Hematopoietic multipotent progenitor cell (in vitro differentiated cells): ENCODE measurements at places on chromosomes 16 and 17. TPM values are rescaled to one million over a fixed set of nuclear protein-coding genes. Genes with fewer than 3 reads are reported as not detected.

Gene RAB26
- total RNA-seq: 0.27 TPM

Gene CYLD
- total RNA-seq: 41.2 TPM

Gene NR1D1
- total RNA-seq: 1.6 TPM

Gene SMIM36
- under 0.01 TPM for total RNA-seq

Gene FXR2
- total RNA-seq: 22.6 TPM

DNA sequence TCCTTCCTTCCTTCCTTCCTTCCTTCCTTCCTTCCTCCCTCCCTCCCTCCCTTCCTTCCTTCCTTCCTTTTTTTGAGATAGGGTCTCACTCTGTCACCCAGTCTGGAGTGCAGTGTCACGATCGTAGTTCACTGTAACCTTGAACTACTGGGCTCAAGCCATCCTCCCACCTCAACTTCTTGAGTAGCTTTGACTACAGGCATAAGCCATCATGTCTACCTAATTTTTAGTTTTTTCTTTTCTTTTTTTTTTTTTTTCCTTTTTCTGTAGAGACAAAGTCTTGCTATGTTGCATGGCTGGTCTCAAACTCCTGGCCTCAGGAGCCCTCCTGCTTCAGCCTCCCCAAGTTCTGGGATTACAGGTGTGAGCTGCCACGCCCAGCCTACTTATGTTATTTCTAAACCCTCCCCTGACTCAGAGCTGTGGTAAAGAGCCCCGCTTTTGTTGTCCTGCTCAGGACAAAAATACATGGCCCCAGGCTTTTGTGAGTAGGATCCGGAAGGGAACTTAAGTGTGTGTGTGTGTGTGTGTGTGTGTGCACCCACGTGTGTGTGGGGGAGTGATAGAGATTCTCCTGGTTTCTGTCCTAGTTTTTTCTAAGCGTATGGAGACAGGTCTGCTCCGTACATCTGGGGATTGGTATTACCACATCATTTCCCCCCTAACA is 67.1 kb downstream of the PRKCB start:
- no peak for DNase-seq

DNA sequence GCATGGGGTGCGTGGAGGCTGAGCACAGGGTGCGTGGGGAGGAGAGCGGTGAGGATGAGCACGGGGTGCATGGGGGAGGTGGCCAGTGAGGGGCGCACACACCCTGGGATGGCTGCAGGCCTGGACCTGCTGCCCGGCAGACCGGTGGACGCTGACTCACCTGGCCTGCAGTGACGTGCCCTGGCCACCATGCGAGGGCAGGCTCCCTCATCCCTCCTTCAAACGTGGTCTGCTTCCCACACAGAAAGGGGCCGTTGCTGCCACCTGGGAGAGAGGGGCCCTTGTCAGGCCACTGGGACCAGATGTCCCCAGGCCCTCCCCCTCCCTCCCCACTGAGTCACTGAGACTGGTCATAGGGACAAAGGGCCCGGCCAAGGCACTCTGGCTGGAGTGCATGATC is 20.1 kb upstream of the APRT start:
- DNase-seq: no peak

GRCh38 chr16:15961571-15962090 is 12.2 kb downstream of the ABCC1 start:
- no peak for DNase-seq

GRCh38 chr16:85123891-85124635 is 11.8 kb upstream of the CIBAR2 start:
- no peak for DNase-seq

- DNase-seq: no peak
Measured at GRCh38 chr17:6502142-6502541, 54.2 kb downstream of the PITPNM3 start.

DNA sequence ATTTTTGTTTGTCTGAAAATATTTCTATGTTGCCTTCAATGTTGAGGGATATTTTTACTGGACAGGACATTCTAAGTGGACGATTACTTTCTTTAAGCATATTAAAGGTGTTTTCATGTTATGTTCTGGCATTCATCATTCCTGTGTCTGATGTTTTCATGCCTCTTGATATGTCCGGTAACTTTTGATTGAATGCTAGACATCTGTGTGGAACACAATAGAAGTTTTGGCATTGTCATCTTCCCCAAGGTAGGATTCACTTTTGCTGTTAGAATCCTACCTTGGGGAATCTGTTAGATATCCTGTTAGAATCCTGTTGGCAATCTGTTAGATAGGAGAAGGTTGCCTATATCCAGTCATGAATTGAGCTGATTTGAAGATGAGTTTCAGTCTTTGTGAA is 28.9 kb downstream of the CACNG5 start:
- no peak for DNase-seq

- peak; percentile 96 for DNase-seq
Measured at GRCh38 chr16:77679901-77680300, 42.4 kb upstream of the NUDT7 start.

- no peak for DNase-seq
Measured at GRCh38 chr16:82900559-82900958, 273.8 kb downstream of the CDH13 start.
